ENCODE measurements at places on chromosomes 2 and 18. TPM values are rescaled to one million over a fixed set of nuclear protein-coding genes. Genes with fewer than 3 reads are reported as not detected.

- H3K36me3 ChIP-seq = peaks cover 12% of the 10 kb centered on the region
- no peaks in the 10 kb centered on the region for H3K27me3 ChIP-seq
- H3K4me3 ChIP-seq = no peak overlapping the region
These were observed 1.5 kb upstream of the KLHL30 start for GRCh38 chr2:238136820-238137537.

- H3K27ac ChIP-seq = no peak overlapping the region
- no peak overlapping the region for H3K4me3 ChIP-seq
- no peaks in the 10 kb centered on the region for H3K27me3 ChIP-seq
- no peaks in the 10 kb centered on the region for H3K4me1 ChIP-seq
- no peaks in the 10 kb centered on the region for H3K36me3 ChIP-seq
- no peak for DNase-seq
These were observed 380.8 kb upstream of the ACVR2A start for GRCh38 chr2:147463881-147464520.

CFAP65 gene
- not detected for polyA plus RNA-seq

IMMT gene
- 67.8 TPM for polyA plus RNA-seq

SCN9A gene
- polyA plus RNA-seq = 5.8 TPM

Data from muscle of leg (tissue), 16 donors.